Right lung (tissue), 10 donors: ENCODE measurements at places on chromosomes 4 and X.

DNA sequence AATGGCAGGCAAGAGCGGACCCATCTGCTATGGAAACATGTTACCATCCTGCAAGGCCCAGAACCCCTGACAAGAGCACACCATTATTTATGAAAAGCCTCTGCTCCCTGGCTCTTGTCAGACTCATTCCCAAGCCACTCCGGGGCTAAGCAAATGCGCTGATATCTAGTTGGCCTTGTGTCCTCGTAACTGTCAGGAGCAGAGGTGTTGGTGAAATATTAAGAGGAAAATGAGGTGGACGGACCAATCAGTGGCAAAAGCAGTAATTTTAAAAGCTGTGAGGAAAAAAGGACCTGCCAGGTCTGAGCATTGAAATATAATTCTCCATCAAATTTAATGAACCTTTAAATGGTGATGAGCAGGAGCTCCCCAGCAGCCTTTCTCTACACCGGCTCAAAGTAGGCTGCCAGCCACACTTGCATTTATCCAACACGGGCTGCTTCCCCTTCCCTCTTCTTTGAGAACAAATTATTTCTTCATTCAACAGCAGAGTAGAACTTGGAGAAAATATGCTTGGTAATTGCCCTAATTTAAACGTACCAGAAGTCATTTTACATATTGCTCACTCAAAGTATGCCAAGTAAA is 214.3 kb downstream of the RASL11B start:
- peak; percentile 81 for DNase-seq

- DNase-seq: no peak
These were observed 551.3 kb upstream of the TECRL start for GRCh38 chr4:64960516-64960915.

DNA sequence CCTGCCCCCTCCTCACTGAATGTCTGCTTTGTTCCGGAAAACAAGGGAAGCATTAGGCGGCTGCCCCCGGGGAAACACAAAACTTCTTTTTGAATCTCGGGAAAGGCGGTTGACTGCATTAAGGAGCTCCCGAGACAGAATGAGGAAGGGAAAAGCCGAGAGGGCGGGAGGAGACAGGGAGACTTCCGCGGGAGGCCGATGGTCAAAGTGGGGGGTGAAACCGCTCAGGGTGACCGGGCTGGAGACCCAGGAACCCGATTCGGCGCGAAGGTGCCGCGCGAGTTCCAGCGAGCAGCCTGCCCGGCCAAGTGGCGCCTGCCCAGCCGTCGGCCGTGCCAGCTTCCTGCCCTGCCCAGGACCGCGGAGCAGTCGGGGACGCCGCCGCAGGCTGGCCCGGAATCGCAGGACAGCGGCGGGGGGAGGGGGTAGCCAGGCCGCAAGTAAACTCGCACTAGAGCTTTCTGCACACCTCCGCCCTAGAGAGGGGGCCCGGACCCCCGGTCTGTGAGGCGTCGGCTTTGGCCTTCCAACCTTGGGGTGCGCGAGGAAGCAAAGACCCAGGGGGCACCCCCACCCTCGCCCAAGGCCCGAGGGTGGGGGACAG is 55.1 kb upstream of the BCOR start:
- DNase-seq: no peak

DNA sequence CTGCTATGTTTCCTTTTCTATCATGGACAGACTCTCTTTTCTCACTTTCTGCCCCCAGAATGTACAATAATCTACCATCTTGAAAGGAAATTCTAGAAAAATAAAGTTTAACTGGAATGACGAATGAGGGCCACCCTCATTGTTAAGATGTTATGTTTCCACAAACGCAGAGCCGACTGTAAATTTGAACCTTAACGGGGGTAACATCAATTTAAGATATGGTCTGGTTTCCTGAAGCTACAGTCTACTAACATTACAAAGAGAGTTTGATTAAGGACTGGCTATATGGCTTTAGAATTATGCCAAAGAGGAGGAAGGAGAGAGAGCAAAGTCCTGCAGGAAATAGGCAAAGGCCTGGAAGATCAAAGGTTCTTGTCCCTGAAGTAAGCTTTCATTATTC is 227.2 kb downstream of the USP46 start:
- DNase-seq: no peak
